ENCODE measurements at places on chromosomes 12 and 14.

- DNase-seq, result no peak
Observed at GRCh38 chr14:69262516-69262915, 2.6 kb downstream of the GALNT16 start.

DNA sequence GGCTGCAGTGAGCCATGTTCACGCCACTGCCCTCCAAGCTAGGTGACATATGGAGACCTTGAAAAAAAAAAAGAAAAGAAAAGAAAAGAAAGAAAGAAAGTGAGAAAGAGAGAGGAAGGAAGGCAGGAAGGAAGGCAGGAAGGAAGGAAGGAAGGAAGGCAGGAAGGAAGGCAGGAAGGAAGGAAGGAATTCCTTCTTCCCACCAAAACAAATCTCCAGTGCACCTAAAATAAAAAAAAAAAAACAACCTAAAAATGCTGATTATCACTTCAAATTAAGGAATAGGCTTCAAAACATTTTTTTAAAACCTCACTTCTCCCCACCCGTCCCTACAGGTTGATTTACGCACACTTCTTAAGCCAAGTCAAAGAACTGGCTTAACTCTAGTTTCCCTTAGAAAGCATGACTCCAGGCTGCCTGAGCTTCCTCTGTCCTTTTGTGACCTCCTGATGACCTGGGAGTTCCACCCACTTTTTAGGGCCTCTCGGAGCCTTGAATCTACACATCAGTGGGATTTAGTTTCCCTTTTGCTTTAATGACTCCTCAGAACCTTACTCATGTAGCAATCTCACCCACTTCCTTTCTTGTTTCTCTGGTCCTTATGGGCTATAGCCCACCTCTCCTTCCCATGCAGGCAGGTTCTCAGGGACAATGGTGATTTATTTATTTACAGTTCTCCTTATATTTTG, 18.6 kb downstream of the DUSP6 start:
- DNase-seq, result no peak

- DNase-seq, result no peak
Observed at GRCh38 chr14:36496346-36496745, 23.7 kb downstream of the NKX2-1 start.

DNA sequence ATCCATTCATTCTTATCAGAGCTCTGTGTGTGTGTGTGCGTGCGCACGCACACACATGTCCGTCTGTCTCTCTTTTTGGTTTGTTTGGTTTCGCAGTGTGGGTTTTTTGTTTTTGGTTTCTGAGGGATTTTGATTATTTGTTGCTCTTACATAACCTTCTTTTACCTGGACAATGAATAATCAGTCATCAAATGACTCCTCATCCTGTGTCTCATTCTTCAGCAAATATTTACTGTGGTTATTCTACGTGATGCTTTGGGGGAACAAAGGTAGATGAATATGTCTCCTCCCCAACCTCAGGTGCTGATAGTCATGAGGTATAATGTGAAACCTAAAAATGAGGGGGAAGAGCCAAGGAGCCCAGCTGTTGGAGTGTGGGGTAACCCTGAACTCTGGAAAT, 92.4 kb downstream of the SAMD4A start:
- DNase-seq, result no peak

DNA sequence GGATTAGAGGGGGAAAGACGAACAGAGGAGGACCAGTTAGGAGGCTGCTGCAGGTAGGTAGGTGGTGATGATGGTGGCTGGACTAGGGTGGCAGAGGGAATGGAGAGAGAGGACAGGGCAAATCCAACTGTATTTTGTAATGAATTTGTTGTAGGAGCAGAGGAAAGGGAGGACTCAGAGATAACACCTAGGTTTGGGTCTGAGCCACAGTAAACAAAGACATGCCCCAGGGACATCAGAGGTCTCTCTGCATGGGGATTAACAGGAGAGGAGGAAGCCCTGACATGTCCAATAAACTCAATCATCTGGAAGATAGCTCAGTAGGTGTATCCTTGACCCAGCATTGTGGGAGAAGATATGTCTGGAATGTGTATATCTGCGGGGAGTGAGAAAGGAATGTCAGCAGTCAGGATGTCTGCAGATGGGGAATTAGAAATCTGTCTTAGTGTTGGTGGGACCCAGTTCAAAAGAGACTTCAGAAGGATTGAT, 4.7 kb upstream of the SLC48A1 start:
- DNase-seq, result no peak

DNA sequence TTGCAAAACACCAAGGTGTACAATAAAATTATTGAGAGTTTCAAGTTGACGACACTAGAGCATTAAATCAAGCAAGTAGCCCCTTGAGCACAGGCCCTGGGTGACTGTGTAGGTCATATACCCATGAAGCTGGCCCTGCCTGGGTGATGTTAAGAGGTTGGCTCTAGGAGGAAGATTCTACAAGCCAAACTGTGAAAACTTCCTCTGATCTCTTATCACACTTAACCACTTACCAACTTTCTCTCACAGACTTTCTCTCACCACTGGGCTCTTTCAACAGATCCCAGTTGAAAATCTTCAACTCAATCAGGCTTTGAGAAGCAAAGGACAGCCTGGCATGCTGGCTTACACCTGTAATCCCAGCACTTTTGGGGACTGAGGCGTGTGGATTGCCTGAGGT, 186.9 kb upstream of the BTG1 start:
- no peak for DNase-seq

DNA sequence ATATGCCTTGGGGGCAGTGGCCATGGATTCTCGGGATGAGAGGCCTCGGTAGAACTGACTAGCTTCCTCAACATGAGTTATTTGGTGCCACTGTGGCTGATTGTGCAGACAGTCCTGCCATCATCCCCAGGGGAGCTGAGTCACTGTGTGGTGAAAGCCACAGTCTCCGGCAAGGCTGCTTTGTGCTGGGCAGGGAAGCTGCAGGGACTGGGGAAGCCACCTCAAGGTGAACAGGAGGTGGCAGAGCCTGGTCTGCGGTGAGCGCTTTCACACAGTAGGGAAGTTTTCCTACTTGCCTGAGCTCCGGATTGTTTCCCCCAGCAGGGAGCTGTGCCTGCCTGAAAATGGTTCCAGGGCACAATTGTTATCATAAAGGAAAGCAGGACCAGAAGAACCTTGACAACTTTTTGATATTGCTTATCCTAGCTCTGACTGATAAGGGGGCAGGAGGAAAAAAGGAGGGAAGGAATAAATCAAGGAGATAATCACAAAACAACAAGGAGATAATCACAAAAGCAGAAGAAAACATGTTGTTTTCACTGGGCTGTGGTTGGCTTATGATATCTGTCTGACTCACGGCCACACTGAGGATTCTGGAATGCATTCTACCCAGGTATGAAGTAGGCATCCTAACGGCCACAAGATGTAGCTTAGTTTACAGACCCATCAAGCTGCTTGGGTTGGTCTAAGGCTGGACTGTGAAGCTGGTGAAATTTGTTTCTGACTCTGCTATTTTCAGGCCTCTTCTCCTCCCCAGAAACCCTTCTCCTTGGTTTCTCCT, 32.2 kb upstream of the GNG2 start:
- peak; percentile 79 for DNase-seq

- no peak for DNase-seq
Observed at GRCh38 chr14:64442300-64442988, 22.9 kb upstream of the AKAP5 start.

GRCh38 chr12:108438667-108439066, 76.4 kb upstream of the FICD start:
- no peak for DNase-seq

DNA sequence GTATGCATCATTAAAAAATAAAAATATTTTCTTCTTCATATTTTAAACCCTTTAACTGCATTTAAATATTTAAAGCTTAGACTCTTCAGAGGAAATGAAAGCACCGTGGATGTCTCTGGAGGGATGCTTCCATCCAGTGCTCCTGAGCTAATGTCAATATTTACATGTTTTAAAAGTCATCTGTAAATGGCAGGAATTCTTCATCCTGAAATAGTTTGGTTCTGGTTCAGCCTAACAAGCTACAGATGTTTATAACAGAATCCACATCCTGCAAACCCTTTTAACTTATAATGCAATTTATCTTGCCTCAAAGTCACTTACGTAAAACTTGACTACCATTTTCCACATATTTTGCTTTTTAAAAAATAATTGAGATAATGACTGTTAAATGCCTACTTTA, 1207.3 kb downstream of the SLC16A7 start:
- no peak for DNase-seq

DNA sequence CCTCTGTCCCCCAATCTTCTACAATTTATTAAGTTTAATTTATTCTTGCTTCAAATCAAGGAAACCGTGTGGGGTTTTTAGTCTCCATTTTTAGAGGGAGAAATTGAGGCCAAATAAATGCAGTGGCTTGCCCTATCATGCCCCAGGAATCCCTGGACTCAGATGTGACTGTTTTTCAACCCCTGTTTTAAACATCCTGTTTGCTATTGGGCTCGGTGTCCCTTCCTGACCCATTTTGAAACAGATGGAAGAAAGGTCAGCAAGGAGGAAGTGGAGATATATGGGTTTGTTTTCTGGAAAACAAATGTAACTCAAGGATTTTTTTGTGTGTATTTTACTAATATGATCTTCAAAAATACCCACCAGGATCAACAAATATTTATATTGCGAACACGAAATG, 84.7 kb downstream of the DACT1 start:
- no peak for DNase-seq

DNA sequence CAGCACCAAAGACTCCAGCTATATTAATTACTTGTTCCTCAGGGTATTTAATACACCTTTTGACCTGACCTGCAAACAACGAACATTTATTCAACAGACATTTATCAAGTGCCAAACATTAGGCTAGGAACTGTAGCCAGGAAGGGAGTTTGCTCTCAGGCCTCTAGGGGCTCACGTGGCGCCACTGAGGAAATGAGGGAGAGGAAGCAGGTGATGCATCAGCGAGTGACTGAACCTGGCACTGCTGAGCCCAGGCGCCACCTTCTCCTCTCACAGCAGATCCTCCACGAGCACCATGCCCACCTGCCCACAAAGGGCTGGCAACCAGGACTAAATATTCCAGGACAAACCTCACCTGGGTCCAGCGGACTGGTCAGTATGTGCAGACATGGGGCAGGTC, 50.2 kb downstream of the SETD3 start:
- no peak for DNase-seq

- no peak for DNase-seq
Observed at GRCh38 chr12:81517296-81517695, 241.9 kb downstream of the PPFIA2 start.

DNA sequence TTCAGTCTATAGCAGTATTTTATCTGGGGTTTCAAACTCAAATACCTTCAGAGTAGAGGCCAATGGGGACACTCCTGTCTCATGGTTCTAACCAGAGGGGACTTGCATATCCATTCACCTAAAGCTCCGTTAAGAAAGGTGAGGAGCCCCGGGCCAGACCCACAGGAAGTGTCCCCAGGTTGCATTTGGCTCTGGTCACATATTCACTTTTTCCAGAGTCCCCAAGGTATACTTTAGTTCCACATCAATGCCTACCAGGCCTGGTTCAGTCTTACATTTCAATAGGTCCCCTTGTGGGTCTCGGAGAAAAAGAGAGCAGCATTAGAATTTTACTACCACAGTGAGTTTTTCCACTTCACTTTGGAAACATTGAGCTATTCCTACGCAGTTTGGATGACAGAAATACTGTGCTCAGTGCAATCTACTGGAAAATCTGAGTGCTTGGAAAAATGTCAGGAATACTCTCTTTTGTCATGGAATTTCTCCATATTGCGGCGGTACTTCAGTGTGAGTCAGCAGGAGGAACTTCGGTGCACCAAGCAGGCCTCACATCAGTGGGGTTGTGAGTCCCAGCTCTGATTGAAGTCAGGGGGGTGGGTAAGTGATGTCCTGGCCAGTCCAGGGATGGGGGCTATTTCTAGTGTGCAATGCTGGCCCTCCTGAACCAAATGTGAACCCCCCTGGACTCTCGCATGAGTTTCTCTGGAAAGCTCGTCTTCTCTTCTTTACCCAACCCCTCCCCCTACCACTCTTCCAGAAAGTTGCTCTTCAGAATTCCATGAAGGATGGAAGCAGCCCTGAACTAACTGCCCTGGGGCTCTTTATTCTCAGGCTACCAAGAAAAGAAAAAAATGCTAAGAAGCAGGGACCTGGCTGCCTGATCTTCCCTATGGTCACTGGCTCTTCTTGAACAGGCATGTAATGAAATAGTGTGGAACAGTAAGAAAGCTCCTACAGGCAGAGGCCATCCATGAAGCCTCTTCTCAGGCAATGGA, 184.7 kb downstream of the PRKCH start:
- no peak for DNase-seq

DNA sequence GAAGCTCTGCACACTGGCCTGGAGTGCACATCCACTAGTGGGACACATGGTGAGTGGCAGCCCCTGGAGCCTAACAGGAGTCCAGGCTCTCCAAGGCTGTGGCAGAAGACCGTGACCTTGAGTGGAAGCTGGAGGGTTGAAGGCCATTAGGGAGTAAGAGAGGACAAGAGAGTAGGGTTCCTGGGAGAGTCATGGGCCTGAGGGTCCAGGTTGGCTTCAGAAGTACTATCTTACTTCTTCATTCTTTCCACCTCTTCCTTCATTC, 406 bp downstream of the IL23A start:
- DNase-seq, result no peak

DNA sequence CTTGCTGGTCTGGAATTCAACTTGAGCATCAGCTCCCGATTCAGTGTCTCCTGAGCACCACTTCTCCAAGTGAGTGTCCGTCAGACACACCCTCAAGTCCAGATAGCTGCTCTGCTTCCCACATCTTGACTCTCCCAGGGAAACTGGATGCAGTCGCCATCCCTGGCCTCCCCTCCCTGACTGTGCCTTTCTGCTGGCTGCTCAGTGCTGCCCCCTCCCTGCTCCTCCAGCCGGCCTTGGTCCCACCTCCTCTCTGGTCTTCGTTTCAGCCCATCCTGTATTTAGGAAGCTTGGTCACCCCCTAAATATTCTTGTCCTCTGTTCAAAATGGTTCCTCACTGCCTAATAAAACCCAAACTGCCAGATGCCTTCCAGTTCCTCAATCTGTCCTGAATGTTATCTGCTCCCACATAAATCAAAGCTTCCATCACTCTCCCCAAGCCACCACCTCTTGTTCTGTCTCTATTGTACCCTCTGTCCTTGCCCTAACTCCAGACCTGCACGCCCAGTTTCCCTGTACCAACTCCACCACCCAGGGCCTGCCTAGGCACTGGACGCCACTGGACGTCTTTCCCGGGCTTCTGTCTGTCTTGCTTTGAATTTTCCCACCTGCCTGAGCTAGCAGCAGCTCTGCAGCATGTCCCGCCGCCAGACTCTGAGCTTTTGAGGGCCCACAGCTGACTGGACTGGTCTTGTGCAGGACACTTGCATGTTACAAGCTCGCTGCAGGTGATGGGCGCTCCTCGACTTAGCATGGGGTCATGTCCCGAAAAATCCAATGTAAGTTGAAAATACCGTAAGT, 33.8 kb downstream of the CCDC92 start:
- DNase-seq, result no peak

Measured in AG20443 (cell line).